Tibial nerve (tissue), 4 donors: ENCODE measurements at places on chromosomes 3 and 15.

- H3K27ac ChIP-seq = no peak overlapping the region
- H3K4me3 ChIP-seq = no peak overlapping the region
- no peaks in the 10 kb centered on the region for H3K4me1 ChIP-seq
- no peaks in the 10 kb centered on the region for H3K36me3 ChIP-seq
These were observed 24.3 kb downstream of the FILIP1L start for GRCh38 chr3:100089812-100090668.

GRCh38 chr3:193396451-193397244 lies 18.1 kb upstream of the ATP13A5 start:
- no peak overlapping the region for H3K4me3 ChIP-seq
- no peaks in the 10 kb centered on the region for H3K27me3 ChIP-seq
- H3K36me3 ChIP-seq = no peaks in the 10 kb centered on the region
- no peak for DNase-seq
- no peaks in the 10 kb centered on the region for H3K4me1 ChIP-seq

DNA sequence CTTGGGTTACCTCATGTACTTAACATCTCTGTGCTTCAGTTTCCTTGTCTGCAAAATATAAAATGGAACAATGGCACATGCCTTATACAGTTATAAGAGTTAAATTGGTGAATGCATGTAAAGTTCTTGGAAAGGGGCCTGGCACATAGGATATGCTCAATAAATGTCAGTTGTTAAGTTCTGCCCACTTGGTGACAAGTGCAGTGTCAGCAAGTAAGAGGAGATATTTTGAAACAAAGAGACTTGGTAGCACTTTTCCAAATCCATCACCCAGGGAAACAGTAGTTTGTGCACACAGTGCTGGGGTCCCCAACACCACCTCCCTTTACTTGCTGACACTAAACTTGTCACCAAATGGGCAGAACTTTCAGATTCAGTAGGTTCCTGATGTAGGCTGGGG lies 19.1 kb downstream of the LRRC31 start:
- H3K4me1 ChIP-seq = no peaks in the 10 kb centered on the region
- DNase-seq = no peak
- H3K4me3 ChIP-seq = no peak overlapping the region
- no peaks in the 10 kb centered on the region for H3K36me3 ChIP-seq
- no peak overlapping the region for H3K27ac ChIP-seq

- H3K27ac ChIP-seq = no peak overlapping the region
- no peak for DNase-seq
- H3K27me3 ChIP-seq = no peaks in the 10 kb centered on the region
These were observed 175.5 kb upstream of the CTDSPL start for GRCh38 chr3:37686220-37686619.

GRCh38 chr3:77354958-77355357 lies 315.1 kb downstream of the ROBO2 start:
- no peak overlapping the region for H3K27ac ChIP-seq
- H3K36me3 ChIP-seq = no peaks in the 10 kb centered on the region
- H3K27me3 ChIP-seq = no peaks in the 10 kb centered on the region
- H3K4me1 ChIP-seq = no peaks in the 10 kb centered on the region

DNA sequence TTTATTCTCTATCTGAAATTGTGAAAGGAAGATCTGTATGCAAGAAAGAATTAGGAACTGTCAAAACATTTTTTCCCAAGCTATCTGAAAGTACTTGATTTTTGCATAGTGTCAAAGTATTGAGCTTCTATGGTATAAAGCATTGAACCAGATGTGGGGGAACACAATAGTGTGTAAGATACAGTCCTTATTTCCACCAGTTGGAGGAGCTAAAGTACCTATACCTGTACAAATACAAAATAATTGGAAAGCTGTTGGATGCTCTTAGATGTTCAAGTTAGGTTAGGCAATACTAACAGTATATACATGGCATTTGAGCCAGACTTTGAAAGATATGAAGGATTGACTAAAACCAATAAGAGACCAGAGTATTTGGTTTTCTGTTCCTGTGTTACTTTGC lies 148.4 kb downstream of the B3GALNT1 start:
- H3K27ac ChIP-seq = no peak overlapping the region
- H3K4me1 ChIP-seq = no peaks in the 10 kb centered on the region
- DNase-seq = no peak

DNA sequence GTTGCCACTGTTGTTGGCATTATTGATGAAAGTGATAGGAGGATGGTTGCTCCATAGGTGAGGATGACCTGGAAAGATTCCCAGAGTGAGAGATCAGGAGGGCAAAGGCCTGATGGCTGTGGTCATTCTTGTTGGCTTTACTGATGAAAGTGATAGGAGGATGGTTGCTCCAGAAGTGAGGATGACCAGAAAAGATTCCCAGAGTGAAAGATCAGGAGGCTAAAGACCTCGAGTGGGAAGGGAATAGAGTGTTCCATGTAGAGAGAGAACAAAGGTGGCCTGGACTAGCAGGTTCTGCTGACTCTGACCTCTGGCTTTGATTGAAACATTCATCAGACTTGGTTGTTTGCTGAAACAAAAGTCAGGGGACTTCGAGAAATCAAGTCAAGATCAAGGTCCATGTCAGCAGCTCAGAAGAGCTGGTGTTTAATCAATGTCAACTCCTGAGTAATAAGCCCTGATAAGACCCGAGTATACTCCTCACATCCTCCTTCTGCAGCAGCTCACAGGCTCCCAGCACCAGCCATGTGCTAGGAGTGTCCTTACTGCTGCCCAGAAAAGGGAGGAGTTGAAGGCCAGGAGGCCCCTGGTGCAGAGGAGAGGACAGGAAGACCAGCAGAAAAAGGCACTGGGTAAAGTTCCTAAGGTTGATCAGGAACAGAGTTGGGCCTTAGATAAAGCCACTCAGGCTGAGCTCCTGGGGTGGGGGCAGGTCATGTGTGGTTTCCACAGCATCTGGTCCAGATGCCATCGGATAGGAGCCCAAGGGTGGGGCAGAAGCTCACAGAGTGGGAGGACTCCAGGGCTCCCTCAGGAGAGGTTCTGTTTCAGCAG lies 19.9 kb downstream of the CYP8B1 start:
- no peak for DNase-seq
- no peaks in the 10 kb centered on the region for H3K36me3 ChIP-seq
- H3K4me3 ChIP-seq = no peak overlapping the region
- no peaks in the 10 kb centered on the region for H3K27me3 ChIP-seq
- peaks cover 35% of the 10 kb centered on the region for H3K4me1 ChIP-seq

DNA sequence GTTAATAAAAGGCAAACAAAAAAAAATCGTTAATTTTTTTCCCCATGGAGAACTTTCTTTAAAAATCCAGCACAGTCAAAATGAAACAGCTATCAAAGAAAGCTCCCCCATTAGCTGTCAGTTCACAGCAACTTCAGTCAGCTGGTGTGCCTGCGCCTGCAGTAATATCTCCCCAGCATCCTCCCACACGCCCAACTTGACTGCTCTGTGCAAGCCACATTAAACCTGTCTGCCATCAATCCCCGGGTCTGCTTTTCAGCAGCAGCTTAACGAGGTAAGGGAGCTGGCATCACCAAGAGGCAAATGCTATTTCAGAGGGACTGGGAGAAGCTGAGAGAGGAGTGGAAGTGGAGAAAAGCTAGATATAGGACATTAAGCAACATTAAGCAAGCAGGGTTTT lies 337.5 kb downstream of the GAP43 start:
- H3K4me3 ChIP-seq = no peak overlapping the region
- H3K27me3 ChIP-seq = no peaks in the 10 kb centered on the region
- no peaks in the 10 kb centered on the region for H3K36me3 ChIP-seq
- no peak overlapping the region for H3K27ac ChIP-seq
- DNase-seq = no peak

- H3K27me3 ChIP-seq = no peaks in the 10 kb centered on the region
- DNase-seq = no peak
- no peaks in the 10 kb centered on the region for H3K36me3 ChIP-seq
- peak overlapping the region; percentile 18 for H3K27ac ChIP-seq
These were observed 486.8 kb downstream of the MAGI1 start for GRCh38 chr3:65551945-65552344.

GRCh38 chr3:129226374-129226773 lies 23.0 kb upstream of the COPG1 start:
- H3K27ac ChIP-seq = no peak overlapping the region
- no peak overlapping the region for H3K4me3 ChIP-seq
- H3K27me3 ChIP-seq = no peaks in the 10 kb centered on the region
- no peaks in the 10 kb centered on the region for H3K4me1 ChIP-seq

DNA sequence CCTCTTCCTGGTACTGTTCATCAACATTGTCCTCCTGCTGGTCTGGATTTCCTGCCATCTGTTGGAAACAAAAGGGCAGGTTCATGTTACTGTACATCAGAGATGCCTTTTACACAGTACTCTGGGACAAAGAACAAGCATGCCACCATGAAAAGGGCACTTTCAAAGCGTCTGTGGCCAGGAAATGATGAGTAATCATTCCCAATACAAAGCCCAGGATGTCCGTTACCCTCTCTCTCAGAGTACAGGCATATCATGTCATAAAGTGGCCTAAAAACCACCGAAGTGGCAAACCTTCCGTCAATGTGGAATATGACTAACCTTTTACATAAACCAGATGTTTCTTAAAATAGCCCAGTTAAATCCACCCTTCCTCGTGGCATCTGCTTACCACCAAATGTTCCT lies 71.2 kb downstream of the GOLIM4 start:
- DNase-seq = no peak
- no peaks in the 10 kb centered on the region for H3K4me1 ChIP-seq
- no peak overlapping the region for H3K4me3 ChIP-seq
